ENCODE measurements at places on chromosomes 3 and 15.

GRCh38 chr15:94259121-94259751, 27.9 kb downstream of the MCTP2 start:
- DNase-seq: no peak

DNA sequence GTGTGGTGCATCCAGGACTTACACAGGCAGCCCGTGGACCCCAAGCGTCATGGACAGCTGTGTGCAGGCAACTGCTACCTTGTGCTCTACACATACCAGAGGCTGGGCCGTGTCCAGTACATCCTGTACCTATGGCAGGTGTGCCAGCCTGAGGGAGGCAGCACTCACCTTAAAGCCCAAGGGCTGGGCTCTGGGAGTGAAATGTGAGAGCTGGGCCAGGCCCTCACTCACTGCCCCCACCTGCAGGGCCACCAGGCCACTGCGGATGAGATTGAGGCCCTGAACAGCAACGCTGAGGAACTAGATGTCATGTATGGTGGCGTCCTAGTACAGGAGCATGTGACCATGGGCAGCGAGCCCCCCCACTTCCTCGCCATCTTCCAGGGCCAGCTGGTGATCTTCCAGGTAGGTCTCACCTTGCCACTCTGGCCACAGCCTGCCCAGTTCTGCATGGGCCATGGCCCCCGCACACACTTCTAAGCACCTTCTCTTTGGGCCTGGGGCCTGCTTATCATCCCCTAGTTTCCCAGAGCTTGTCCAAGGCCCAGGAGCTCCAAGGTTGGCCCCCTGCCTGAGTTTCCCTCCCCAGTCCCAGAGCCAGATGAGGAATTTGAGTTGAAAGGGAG, 11.0 kb downstream of the VILL start:
- no peak for DNase-seq

DNA sequence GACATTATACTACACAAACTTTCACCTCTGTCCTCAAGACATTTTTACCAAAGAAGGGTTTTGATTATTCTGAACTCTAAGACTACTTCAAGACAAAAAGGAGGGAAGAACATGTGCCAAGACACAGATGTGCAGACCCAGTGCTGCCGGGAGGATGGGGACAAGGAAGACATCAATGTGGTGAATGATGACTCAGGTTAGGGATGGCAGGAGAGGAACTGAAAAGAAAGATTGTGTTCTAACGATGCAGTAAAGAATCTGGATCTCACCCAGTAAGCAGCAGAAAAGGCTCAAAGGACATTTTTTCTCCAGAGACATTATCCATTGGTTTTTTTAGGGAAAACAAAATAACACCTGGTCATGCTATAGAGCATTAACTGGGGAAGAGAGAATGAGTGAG, 449.9 kb upstream of the NR2F2 start:
- DNase-seq: no peak

DNA sequence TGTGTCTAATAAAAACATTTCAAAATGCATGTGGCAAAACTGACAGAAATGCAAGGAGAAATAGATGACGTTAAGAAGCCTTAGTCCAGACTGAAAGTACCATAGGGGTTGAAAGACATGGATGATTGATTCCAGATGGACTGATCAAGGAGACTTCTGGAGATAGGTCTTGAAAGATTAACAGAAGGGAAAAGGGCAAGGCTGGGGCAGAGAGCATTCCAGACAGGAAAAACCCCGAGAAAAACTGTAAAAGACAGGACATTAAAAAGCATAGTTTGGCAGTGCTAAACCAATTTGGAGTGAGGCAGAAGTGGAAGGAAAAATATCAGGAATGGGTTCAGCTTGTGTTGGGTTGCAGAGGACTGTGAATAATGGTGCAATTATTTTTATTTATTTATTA, 375.2 kb upstream of the SGO1 start:
- no peak for DNase-seq

DNA sequence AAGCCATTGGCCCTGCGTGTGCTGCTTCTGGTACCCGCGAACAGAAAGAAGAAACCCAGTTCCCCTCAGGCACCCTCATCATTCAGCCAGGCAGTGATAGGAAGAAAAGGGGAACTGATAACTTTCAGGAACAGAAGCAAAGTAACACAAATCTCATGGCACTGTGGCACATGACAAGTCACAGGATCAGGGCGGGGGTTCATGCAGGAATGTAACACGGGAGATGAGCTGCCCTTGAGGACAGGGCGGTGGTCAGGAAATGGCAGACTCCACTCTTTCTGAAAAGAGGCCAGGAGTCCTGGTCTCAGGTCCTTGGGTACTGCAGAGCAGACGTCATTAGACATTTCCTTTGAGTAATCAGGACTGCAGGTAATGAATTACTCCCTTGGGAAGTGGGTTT, 95.5 kb downstream of the CCNL1 start:
- no peak for DNase-seq

DNA sequence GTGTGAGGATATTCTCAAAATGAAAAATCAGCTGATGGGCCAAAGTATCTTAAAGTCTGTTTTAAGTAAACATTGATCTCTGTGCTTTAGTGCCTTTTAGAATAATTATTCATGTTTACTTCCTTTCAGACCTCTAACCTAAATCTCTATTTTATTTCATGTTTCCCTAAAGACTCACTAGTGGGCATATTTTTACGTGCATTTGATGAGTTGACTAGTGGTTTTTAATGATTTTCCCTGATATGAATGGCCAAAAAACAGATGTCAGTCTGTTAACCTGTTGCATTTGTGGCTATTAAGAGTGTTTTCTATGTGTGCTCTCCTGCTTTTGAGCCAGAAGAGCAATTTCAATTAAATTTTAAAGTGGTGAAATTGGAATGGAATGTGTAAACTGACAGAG, 6.9 kb downstream of the FAIM start:
- no peak for DNase-seq

DNA sequence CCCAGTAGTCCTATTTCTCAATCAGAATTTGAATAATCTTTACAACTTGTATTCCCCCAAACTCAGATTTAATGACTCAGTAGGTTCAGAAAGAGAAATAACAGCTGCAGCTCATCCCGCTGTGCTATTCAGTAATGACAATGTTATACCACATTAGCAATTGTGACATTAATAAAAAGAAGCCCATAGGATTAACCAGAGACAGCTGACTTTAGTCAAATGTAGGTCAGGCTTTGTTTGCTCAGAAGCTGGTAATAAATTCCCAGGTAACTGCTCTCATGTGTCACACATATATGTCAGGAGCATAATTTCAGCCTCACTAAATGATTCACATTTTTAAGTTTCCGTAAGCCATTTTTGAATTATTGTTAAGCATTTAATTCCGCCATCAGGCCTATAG, 222.0 kb upstream of the UBE2E2 start:
- no peak for DNase-seq

GRCh38 chr15:56367156-56367555, 1.9 kb downstream of the TEX9 start:
- no peak for DNase-seq

GRCh38 chr3:52328536-52329080, 12.5 kb downstream of the DNAH1 start:
- DNase-seq: no peak

DNA sequence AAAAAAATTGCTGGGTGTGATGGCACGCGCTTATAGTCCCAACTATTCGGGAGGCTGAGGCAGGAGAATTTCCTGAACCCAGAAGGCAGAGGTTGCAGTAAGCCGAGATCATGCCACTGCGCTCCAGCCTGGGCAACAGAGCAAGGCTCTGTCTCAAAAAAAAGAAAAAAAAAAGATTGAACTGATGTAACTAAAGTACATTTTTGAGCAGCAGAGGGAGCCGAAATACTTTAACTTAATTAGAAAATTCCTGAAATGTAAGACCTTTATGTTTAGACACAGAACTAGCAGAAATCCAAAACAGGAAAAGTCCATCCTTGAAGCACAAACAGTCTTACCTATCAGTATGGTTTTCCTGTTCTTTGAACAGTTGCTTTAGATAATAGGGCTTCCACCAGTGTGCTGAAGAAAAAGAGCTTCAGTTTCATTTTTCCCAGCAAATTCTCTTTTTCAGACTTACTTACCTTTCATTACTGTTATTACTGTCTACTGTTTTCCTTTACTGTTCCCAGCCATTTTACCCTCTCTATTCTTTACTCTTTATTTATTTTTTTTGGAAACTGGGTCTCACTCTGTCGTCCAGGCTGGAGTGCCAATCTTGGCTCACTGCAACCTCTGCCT, 33.4 kb upstream of the ZNF609 start:
- no peak for DNase-seq

DNA sequence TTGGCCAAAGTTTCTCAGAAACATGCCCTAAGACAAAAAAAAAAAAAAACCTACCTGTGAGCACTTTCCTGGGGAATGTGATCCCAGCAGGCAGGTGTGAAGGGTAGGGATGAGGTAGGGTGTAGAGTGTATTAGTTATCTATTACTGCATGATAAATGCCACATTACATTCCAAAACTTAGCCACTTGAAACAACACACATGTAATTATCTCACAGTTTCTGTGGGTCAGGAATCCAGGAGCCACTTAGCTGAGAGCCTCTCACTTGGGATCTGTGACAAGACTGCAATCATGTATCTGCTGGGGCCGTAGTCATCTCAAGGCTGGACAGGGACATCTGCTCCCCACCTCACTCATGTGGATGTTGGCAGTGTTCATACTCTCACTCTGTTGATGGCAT, 18.9 kb upstream of the FBN1 start:
- no peak for DNase-seq

DNA sequence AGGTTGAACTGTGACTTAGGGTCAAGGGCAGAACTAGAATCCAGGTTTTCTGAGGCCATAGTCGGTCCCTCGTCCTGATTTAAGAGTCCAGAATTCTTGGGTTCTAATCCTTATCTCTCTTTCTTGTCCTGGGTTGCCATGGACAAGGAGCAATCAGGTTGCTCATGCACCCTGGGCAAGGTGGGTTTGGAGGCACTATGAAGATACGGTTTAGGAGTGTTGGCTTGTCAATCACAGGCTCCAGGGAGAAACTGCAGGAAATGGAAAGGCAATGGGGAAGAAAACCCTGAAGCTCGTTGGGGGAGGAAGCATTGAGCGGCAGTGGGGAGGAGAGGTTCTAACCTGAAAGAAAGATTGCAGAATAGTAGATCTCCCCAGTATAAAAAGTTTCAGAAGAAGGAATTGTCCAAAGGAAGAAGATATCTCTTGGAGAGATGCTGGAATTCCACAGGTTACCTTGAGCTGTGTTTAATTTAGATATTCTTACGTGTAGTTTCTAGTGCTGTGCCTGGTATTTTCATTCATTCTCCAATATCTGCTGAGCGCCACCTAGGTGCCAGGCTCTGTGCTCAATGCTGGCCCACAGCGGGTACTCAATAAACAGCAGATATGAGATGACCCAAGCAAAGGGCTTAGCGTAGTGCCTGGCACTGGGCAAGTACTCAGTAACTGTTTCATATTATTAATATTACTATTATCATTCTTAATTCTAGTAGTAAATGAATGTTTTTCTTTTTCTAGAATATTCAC, 2.0 kb downstream of the ACAN start:
- DNase-seq: no peak

- DNase-seq: no peak
These were observed 84.7 kb upstream of the GOLGA8J start for GRCh38 chr15:29998033-29998432.

GRCh38 chr3:27632431-27633223, 89.5 kb downstream of the EOMES start:
- no peak for DNase-seq

GRCh38 chr3:63060412-63060811, 185.2 kb upstream of the CADPS start:
- peak; percentile 44 for DNase-seq

DNA sequence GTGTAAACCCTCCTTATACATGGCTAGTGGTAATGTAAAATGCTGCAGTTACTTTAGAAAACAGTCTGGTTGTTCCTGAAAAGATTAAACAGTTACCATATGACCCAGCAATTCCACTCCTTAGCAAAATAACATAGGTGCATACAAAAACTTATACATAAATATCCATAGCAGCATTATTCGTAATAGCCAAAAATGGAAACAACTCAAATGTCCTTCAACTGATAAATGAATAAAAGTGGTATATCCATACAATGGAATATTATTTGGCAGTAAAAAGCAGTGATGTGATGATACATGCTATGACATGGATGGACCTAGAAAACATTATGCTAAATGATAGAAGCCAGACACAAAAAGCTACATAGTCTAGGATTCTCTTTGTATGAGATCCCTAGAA, 31.6 kb upstream of the SIN3A start:
- no peak for DNase-seq

DNA sequence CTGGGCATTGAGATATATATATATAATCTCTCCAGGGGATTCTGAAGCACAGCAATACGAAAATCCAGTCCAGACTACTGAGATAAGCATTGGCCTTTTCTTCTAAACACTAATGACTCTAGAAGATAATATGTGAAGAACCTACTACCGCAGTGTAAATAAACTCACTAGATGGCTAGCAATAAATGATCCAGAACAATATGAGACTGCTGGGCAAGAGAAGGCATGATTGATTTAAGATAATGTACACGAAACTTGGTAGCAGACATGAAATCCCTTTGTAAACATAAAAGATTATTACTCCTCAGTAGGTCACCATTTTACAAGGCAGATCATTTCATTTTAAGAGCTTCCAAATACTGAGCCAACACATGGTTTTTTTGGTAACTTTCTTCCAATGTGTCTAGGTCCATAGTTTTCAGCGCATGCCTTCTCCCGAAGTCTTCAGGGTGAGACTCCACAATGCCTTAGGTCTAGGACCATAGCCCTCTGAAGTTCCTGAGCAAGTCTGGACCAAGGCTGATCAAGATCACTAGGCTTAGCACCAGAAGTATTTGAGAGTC, 193.2 kb downstream of the LRRN1 start:
- DNase-seq: no peak

GRCh38 chr3:89787979-89788378, 680.6 kb downstream of the EPHA3 start:
- no peak for DNase-seq

- DNase-seq: no peak
These were observed 15.4 kb downstream of the IREB2 start for GRCh38 chr15:78453447-78453846.

GRCh38 chr15:71807691-71808091, 2.7 kb upstream of the NR2E3 start:
- DNase-seq: no peak

DNA sequence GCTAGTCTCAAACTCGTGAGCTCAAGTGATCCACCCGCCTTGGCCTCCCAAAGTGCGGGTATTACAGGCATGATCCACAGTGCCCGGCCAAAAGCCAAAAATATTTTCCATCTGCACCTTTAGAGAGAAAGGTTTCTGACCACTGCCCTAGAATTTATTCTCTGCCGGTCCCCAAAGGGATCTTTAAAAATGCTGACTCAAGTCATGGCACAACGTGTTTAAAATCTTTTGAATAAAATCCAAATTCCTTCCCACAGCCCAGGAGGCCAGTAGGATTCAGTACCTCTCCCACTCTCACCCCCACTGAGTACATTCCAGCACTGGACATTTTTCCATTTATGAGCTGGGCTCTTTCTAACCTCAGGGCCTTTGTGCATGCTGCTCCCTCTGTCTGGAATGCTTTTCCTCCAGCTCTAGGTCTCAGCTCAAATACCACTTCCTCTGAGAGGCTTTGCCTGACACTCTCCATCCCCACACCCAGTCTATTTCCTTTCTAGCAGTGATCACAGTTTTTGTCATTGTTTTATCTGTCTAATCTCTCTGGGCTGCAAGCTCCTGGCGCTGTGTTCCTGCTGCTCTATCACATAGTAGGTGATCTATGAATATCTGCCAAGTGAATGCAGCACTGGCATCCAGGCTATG, 502.9 kb downstream of the SHQ1 start:
- DNase-seq: no peak

- no peak for DNase-seq
These were observed 83.4 kb upstream of the RARB start for GRCh38 chr3:25344670-25345069.

GRCh38 chr3:24487325-24488262, 7.1 kb downstream of the THRB start:
- no peak for DNase-seq

- no peak for DNase-seq
These were observed 5.4 kb downstream of the IQCF6 start for GRCh38 chr3:51773529-51774056.
